ENCODE measurements at places on chromosomes 4 and X.
A peak's percentile ranks its signal among the peaks of the same experiment; 100 is the strongest.

DNA sequence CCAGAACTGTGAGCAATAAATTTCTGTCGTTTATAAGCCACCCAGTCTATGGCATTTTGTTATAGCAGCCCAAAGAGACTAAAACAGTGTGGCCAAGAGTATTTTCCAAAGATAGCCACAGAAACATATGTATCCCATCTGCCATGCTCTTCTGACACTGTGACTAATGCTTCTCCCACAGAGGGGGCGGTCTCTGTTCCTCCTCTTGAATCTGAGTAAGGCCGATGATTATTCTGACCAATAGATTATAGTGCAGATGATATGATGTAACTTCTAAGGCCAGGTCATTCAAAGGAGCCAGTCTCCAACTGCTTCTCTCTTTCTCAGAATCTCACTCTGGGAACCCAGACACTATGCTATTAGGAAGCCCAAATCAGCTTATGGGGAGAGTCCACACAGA lies 570.7 kb downstream of the BCOR start:
- peak; percentile 0 for DNase-seq

DNA sequence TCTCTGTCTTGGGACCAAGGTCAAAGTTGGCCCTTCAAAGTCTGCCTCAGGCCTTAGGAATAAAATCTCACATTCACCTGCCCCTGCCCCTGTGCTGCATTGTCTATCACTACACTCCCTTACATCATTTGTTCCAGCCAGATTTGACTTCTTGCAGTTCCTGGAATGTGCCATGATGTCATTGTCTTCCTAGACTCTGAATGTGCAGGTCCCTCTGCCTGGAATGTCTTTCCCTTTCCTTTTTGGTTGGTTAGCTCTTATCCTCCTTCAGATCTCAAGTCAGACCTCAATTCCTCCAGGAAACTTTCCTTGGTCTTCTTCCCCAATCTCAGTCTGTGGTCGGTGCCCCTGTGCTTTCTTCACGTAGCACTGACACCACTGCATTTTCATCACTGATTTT lies 67.7 kb upstream of the EFNB1 start:
- DNase-seq: no peak

DNA sequence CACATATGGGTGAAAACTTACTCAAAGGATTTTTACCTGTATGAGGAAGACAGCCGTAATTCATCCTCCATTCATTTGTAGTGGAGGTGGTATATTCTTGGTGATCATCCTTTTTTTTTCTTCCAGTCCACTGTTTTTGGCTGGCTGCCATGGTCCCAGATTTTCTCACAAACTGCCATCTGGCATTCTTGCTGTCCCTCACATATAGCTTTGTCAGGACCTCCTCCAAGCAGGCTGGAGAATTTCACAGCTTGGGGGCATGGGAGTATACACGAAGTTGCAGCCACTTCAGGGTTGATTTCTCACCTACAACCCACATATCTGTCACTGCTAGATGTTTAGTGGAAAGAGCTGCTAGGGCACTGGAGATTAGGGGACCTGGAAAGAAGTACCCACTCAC lies 401.0 kb downstream of the IL1RAPL1 start:
- DNase-seq: no peak

- DNase-seq: no peak
Measured at GRCh38 chr4:40264995-40265909, 68.4 kb downstream of the RHOH start.

- DNase-seq: no peak
Measured at GRCh38 chrX:132413459-132413858, 75.4 kb downstream of the MBNL3 start.

GRCh38 chr4:101274888-101275752 lies 72.2 kb downstream of the PPP3CA start:
- no peak for DNase-seq

DNA sequence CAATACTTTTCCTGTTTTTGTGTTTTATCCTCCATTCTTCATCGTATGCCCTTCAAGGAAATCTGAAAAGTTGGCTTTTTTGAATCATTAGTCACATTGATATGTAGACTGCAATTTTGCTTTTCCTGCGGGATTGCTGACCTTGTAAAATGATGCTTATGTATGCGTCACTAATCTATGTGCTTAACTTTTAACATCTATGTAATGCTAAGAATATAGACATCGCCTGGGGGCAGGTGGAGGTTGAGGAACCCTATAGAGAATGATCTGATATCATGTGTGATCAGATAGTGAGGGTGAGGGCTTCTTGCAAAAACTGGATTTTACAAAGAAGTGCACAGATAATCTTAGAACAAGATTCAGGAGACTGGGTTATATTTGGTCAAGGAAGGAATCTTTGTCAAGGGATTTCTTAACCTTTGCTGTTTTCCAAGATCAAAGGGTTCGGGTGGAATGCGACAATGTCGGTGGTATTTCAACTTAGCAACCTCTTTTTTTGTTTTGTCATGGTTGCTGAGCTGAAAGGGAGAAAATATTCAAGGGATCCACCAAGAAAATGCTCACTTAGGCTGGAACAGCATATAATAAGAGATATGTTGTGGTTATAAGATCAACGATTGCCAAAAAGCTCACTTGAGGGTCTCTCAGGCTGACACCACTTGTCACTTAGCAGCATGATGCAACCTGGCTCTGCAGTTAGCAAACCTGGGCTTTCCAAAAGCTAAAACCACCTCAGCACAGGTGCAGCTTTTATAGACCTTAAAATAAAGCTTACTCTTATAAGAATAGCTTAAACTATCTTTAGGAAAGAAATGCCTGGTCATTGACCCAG lies 70.6 kb upstream of the PUDP start:
- DNase-seq: no peak

- DNase-seq: no peak
Measured at GRCh38 chr4:3651267-3651845, 114.8 kb upstream of the ADRA2C start.

GRCh38 chr4:77170926-77171325 lies 13.9 kb downstream of the CCNG2 start:
- DNase-seq: no peak

DNA sequence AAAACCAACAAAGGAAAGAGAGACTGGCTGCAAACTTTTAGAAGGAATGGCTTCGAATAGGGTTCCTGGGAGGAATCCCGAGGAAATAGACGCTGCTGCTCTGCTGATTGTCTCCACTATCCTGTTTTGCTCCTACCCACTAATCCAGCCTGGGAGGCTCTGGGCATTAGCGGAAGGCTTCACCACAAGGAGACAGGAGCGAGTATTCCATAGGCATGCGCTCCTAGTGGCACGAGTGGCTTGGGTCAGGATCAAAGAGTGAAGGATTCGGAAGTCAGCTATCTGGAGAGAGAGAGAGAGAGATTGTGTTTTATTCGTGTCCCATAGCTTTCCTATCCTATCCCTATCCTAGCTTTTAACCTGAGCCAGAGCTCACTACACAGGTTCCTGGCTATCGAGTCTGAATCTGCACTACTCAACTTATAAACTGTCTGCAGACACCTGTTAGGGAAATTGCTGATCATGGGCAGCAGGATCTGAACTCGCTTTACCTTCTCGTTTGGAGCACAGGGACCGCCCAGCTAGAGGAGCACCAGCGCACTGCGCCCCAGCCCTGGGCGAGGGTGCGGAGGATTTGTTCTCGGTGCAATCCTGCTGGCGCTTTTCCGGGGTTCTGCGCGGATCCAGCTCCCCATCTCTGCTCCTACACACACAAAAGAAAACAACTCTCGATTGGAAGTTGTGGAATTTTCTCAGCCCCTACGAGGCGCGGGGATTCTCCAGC lies 740 bp upstream of the NPY2R start:
- DNase-seq: no peak

DNA sequence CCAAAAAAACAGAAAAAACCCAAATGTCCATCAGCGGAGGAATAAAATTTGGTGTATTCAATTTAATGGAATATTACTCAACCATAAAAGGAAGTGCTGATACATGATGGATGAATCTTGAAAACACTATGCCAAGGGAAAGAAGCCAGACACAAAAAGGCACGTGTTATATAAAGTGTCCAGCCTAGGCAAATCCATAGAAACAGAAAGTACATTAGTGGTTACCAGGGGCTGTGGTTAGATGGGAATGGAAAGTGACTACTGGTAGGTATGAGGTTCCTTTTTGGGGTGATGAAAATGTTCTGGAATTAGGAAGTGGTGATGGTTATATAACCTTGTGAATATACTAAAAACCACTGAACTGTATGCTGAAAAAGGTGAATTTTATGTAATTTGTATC lies 3.5 kb upstream of the CDKL2 start:
- DNase-seq: peak; percentile 27

DNA sequence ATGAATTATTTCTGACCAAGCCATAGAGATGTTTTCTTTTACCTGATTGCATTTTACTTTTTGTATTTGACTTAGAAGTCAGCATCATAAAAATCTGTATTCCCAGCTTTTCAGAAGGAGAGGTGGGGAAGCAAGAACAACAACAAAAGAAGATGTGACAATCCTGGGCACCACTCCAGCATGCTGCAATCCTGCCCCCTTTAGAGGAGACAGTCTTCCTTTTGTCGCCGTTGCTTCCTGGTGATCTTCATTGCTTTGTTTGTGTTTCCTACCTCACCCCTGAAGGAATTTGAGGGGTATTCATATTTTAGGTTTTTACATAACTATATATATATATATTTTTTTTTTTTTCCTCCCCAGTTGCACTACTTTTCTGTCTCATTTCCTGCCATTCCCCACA lies 3.7 kb downstream of the QRFPR start:
- DNase-seq: no peak

GRCh38 chr4:143586080-143586479 lies 72.6 kb downstream of the SMARCA5 start:
- DNase-seq: peak; percentile 39
